ENCODE measurements at places on chromosomes 2 and 18.

DNA sequence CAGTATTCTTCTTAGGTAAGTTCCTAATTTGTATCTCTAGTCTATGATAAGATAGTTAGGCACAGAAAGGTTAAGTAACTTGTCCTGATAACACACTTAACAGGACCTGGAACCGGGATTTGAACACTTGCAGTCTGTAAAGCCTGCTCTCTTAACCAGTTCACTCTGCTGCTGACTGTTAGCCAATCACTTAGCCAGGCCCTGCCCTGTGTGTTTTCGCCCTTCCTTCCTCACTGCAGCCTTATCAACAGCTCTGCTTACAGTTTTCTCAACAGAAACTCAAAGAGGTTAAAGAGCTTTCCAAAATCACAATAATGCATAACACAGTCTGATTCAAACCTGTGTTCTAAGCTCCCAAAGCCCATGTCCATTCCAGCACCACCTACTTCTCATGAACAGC, 151.7 kb downstream of the TRABD2A start:
- DNase-seq: no peak

GRCh38 chr2:209726311-209726710, 45.3 kb upstream of the UNC80 start:
- DNase-seq: no peak

GRCh38 chr2:226995625-226996041, 159.8 kb downstream of the RHBDD1 start:
- no peak for DNase-seq

DNA sequence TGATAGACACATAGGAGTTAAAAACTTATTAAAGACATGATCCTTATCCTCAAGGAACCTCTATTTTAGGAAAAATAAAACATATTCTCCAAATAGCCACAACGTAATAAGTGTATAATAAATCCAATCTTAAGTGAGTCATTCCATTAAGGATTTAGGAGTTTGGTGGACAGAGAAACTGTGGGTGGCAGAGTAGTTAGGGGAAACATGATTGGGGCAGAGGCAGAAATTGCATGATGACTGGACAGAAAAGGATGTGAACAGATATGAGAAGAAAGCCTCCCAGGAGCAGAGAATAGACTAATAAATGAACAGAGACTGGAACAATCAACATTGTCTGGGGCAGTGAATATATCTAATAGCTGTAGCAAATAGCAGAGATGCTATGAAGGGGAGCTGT, 48.1 kb upstream of the SIGLEC15 start:
- no peak for DNase-seq

GRCh38 chr18:41992066-41992465, 37.0 kb downstream of the PIK3C3 start:
- DNase-seq: no peak

GRCh38 chr2:167342769-167343168, 454.5 kb downstream of the XIRP2 start:
- no peak for DNase-seq

- DNase-seq: no peak
These were observed 1.4 kb downstream of the SP110 start for GRCh38 chr2:230218421-230218820.

DNA sequence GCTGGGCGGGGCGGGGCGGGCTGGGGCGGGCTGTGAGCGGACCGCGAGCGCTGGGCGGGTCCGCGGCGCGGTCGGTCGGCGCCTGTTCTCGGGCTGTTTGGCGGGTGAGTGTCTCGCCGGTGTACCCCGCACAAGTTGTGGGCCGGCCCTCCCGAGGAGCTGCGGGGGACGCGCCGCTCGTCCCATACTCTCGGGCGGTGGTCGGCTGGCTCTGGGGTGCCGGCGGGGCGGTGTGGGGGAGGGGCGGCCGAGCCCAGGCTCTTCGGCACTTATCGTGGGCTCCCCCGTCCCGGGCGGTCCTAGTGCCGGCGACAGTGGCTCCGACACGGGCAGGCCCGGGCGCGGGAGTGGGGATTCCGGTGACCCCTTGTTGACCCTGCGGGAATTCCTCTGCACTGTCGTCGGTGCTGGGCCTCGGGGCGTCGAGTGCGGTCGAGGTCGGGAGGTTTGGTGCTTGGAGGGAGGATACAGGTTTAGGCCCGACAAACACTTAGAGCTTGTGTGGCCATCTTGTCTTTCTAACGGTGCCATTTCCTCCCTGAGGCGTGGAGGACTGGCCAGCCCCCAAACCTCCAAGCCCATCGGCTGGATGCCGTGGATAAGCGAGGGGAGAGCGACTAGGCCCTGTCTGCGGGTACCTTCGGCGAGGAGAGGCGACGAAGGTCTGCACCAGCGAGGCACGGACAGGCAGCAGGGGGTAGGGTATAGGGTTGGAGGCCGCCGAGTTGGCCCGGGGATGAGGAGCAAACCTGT, at the start of gene SEPTIN2:
TSS of gene SEPTIN2 (plus strand) at position 47 of the 753 bp plus-strand sequence. CDS start 8,308 bp downstream, outside the sequence.
- no peak for DNase-seq

- DNase-seq: no peak
These were observed 370.8 kb upstream of the NT5C1B start for GRCh38 chr2:18959952-18960717.

DNA sequence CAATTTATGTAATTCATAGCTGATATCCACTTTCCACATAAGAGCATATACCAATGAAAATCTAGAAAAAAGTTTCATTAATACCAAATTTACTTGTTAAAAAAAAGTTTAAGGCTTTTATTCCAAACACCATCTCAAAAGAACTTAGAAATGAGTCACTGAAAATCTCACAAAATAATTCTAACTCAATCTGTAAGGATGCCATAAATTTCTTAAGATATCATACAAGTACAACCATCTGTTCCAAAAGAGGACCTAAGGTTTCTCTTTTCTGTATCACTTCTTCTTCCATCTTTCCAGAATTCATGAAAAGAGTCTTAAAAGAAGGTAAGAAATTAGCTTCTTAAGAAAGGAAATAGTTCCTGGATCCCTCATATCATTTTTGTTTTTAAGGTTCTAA, 60.4 kb downstream of the TRIP12 start:
- no peak for DNase-seq

GRCh38 chr18:26503382-26503781, 45.0 kb downstream of the KCTD1 start:
- DNase-seq: no peak

- no peak for DNase-seq
These were observed 93.7 kb downstream of the SESTD1 start for GRCh38 chr2:179170901-179171300.

GRCh38 chr2:218331745-218332144, 24.9 kb upstream of the CATIP start:
- DNase-seq: no peak

GRCh38 chr18:28791101-28791500, 614.2 kb upstream of the CDH2 start:
- no peak for DNase-seq

DNA sequence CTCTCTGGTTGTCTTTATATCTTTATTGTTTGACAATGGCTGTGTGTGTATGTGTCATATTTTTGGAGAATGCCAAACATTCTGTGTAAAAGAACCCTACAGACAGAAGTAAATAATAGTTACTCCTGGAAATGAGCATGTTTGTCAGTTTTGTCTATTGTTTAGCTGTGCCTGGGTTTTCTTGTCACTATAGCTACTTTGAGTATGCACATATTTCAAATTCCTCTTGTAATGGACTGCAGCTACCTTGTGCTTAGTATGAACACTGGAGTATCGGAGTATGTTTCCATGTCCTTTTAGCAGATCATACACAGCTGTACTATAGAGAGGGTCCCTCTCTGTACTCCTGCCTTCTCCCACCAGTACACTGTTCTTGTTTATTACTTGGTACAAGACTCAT, 58.0 kb upstream of the DOCK10 start:
- DNase-seq: no peak

DNA sequence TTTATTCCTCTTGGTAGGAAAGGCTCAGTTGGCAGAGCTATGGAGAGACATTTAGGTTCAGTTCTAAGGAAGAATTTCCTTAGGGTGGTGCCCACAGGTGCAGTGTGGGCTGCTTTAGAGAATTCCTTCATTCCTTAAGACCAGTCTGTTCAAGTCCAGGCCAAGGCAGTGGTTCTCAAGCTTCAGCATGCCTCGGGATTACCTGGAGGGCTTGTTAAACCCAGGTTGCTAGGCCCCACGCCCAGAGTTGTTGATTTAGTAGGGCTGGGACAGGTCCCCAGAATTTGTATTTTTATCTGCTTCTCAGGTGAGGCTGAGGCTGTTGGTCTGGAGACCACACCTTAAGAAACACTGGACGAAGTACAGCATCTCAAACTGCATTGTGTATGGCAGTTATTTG, 68.9 kb downstream of the CERS6 start:
- DNase-seq: no peak

- DNase-seq: no peak
These were observed 104.3 kb downstream of the TTC27 start for GRCh38 chr2:32732120-32732519.

GRCh38 chr2:8907764-8908288, 70.4 kb upstream of the KIDINS220 start:
- DNase-seq: peak; percentile 52

- DNase-seq: no peak
These were observed 78.3 kb upstream of the MAP4K3 start for GRCh38 chr2:39515273-39515896.

DNA sequence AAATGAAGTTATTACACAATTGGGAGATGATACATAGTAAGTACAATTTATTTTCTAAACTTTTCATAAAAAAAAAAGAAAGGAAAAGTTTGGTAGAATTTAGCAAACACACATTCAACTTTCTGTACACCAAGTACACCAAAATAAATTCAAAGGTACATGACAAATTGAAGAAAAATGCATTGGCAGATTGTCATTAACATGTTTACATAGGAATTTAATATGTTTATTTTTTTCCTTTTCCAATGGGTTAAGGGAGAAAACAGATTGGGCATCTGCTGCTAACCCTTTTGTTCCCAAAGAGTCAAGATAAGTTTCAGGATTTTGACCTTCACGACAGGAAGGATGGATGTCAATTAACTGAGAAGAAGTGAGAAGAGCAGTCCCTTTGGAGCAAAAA, 620.4 kb downstream of the XIRP2 start:
- DNase-seq: no peak

GRCh38 chr2:54810246-54810645, 86.8 kb downstream of the EML6 start:
- no peak for DNase-seq

DNA sequence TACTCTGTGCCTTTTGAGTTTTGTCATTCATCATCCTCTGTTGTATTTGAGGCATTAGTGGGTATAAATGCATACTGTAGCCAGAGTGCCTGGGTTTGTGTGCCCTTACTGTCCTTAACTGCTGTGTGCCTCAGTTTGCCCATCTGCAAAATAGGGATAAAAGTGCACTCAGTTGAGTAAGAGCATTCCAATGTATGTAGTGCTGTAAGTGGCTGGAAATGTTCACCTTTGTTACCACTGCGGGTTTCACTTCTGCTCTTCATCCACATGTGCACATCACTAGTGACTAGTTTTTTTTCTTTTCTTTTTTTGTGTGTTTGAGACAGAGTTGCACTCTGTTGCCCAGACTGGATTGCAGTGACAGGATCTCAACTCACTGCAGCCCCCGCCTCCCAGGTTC, 39.9 kb downstream of the PLEKHB2 start:
- DNase-seq: no peak

- no peak for DNase-seq
These were observed 787.6 kb upstream of the SALL3 start for GRCh38 chr18:78192054-78192453.

GRCh38 chr18:52319424-52319983, 20.5 kb upstream of the DCC start:
- no peak for DNase-seq

DNA sequence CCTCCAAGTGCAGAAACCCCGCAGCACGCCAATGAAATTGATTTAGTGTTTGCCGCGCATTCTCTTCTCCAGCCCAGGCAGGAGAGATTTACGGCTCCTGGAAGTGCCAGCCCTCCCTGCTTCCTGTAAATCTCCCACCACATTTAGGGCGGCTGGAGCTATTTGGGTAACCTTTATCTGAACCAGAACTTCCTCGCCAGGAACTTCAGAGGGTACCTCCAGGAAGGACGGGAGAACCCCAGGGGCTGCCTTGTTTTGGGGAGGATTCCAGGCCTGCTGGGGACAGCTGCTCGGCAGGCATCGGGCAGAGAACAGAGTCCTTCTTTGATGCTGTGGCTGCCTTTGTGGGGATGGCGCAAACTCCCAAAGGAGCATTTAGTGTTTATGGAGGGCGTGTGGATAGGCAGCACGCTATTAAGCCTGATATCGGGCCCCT, 122.0 kb upstream of the MYCN start:
- DNase-seq: no peak

DNA sequence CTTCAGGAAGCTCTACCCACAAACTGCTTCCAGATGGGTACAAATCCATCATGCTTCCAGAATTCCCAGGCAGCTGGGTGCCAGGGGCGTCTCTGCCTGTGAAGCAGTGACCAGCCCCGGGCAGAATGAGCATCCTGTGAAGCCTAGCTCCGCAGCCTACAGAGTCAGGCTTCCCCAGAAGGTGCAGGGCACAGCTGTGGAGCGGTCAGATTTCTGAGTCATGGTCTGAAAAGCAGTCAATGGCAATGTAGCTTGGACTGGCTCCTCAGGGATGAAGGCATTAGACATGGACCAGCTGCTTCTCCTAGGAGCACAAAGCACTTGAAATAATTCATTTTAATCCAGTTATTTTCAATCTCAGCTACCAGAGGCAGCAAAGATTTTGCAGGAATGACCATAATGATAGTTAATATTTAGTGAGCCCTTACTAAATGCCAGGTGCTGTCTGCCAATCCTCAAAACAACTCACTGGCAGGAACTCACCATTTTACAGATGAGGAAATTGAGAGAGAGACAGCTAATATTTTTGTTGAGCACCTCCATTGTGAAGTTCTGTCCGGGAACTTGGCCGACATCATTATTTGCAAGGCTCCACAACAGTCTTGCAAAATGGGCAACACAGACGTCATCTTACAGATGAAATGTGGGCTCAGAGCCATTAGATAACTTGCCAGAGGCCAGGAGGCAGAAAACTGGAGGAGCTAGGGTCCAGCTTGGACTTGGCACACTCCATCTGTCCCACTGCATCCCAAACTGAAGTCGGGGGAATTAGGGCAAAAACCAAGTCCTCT, 31.7 kb downstream of the ACMSD start:
- DNase-seq: peak; percentile 71

DNA sequence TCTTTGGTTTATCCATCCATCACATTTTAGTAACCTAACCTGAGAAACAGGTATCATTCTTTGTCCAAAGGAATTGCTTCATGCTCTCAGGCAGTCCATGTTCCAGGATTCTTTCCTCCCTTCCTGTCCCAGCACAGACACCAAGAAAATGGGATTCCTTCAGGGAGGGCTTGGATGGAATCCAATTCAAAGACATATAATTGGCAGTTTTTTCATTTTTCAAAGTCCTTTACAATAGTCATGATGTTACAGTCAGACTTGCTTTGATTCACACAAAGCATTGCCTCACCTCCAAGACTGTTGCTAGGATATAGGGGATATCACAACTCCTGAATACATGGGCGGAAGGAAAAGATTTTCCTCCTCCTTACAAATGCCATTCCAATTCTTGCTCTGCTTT, 241.4 kb upstream of the ACVR2A start:
- DNase-seq: no peak

GRCh38 chr2:154462634-154463033, 235.9 kb upstream of the KCNJ3 start:
- DNase-seq: no peak

Measured in NCI-H524 treated with DMSO at 0.1 percent for 48 hours (cell line).